ENCODE measurements at places on chromosomes 2 and 18.

DNA sequence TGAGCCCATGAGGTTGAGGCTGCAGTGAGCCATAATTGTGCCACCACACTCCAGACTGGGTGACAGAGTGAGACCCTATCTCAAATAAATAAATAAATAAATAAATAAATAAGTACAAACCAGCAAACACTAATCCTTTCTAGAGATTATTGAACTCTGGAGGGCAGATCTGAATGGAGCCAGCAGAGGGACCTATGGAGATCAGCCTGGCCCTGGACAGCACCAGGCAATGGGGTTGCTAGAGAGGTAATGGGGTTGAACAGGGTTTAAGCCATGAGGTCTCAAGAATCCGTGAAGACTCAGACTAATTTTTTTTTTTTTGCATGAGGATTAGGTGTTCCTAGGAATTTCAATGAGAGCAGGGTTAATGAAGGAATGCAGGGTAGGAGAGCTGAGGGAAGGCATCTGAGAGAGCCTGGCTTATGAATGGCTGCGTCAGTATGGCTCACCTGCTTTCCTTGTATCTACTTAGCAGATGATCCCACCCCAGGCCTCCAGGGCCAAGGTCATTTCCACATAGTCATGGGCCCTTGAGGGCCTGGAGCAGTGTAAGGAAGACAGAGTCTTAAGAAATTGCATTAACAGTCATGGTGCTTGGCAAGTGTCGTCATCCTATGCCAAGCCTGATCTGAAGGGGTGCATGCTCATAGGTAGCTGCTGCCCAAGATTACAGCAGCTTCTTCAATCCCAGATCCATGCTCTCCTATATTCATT is 34.6 kb upstream of the IL37 start:
- DNase-seq = no peak

DNA sequence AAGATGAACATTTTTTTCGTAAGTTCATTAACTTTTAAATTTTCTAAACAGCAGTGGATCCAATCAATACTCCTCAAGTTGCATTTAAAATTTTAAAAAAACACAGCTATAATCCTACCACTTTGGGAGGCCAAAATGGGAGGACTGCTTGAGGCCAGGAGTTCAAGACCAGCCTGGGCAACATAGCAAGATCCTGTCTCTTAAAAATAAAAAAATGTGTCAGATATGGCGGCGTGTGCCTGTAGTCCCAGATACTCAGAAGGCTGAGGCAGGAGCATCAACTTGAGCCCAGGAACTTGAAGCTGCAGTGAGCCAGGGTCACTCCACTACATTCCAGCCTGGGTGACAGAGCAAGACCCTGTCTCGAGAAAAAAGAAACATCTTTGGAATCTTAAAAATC is 59.8 kb upstream of the RNU4ATAC start:
- DNase-seq = no peak

- no peak for DNase-seq
Observed at GRCh38 chr2:179106342-179106675, 56.4 kb upstream of the CCDC141 start.

- DNase-seq = no peak
Observed at GRCh38 chr2:147683380-147683779, 161.4 kb upstream of the ACVR2A start.

DNA sequence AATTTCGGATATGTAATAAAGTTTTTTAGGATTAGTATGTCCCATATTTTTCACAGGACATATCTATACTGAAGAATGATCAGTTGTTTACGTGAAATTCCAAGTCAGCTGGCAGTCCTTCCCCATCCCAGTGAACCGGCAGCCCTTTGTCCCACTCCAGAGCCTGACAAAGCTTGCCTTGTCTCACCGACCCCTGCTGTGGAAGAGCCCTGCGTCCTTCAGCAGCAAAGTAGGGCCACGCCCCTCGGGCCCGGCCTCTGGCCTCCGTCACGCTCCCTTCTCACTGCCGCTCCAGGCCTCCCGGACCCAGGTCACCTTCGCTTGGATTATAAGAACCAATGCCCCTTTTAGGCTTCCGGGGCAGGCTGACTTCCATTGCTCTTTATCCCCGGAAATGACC is 89.8 kb upstream of the TGIF1 start:
- DNase-seq = no peak

DNA sequence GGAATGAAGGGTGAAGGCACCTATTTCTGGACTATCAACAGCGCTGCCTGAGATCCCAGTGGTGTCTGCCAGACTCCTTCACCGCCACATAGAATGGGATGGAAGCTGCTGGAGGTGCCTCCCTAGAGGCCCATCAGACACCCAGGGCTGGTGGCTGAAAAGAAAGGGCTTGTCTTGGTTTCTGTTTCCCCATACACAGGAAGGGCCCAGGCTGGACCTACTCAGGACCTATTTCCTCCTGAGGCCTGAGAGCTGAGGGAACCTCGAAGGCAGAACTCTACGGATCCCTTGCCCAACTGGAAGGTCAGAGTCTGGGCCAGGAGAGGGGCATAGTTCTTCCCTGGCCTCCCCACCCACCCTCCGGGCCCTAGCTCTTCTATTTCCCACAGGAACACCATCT is 2.9 kb upstream of the CLEC4F start:
- DNase-seq = no peak

DNA sequence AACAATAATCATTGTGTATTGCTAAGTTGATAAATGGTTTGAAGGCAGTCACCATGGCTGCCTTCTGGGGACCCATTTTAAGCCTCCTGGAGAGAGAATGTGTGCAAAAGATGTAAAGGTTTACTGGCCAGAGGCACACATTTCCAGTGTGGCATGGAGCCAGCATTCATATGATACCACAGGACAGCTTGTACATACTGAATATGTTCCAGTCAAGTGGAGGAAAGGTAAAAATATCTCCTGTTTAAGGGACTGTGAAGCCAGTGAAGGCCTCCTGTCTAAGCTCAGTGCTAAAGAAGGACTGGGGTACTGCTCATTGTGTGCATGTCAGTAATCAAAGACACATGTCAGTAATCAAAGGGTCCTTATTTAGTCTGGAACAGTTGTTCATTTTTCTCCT is 119.2 kb downstream of the BABAM2 start:
- DNase-seq = no peak

DNA sequence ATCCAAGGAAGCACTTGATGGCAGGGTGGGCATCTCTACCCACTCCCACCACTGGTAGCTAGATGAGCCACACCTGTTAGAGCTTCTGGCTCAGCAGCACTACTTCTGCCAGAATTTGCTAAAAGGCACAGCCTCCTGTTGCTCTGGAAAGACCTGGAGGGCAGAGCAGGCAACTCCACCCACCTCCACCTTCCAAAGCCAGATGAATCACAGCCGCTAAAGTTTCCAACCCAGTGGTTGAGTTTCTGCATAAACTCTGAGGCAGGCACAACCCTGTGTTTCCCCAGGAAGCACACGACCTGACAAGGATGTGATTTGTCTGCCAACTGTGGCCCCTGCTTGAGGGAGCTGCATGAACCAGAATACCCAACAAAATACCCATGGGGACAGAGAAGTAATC is 111.6 kb upstream of the GCFC2 start:
- DNase-seq = no peak

DNA sequence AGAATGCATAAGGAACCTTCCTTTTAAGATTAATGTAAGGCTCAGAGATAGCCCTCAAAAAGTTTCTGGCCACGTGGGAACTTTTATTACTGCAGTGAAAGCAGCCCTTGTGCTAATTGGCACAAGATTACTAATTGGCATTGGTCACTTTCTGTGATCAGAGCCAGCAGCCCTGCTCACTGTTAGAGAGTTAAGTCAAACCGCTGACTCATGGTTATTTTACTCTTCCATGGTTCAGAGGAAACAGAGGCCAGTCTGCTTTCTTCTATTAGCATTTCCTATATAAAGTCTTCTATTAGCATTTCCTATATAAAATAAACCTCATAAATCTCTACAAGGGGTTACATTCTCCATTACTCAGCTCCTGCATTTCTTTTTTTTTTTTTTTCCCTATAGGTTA is 1.5 kb upstream of the SLC35G4 start:
- no peak for DNase-seq

DNA sequence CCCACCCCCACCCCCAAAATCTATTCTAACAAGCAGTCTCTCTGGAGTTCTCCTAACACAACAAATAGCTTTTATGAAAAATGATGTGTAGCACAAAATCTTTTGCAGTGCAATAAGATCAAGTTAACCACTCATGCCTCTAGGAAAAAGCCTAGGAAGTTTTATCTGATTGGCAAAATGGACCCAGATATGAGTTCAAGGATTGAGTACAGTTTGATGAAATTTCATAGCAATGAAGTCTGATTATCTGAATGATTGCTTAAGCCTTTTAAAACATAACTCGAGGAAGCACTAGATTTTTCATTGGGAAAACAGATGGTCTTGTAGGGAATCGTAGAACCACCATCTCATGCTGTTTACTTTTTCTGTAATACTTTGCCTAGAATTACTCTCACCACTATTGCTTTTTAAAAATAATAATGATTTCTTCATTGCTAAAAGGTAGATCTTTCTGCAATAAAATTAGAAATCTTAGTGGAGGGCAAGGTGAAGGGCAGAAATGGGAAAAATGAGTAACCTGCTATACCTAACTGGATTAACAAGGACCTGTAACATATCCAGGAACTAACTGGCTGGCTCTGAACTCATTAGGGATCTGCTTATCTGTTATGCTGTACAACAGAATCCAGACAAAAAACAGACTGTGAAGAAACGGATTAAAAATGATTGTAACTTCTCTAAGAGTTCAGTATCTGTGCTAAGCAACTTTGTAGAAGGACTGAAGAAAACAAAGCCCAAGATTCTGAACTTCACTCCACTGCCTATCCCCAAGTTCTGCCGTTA is 73.7 kb upstream of the ETAA1 start:
- DNase-seq = no peak

- no peak for DNase-seq
Observed at GRCh38 chr2:26801328-26801727, 15.5 kb downstream of the CENPA start.

- DNase-seq = no peak
Observed at GRCh38 chr2:175630280-175631244, 371.5 kb downstream of the LNPK start.

DNA sequence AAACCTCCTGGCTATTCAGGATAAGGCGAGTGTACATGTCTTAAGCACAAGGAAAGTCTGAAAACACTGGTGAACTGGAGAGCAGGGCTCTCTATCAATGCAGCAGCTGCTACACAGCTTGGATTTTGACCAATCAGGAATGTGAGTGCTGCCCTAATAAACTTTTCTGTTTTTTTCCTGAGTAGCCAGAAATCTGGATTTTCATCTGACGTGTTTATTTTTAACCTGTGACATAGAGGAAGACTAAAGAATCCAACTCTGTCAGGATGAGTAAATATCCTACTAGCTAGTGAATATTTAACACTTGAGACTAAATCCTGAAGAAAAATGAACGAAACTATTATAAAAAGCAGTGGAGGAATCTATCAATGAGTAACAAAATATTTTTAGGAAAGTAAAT is 1638.9 kb downstream of the LRP1B start:
- no peak for DNase-seq

DNA sequence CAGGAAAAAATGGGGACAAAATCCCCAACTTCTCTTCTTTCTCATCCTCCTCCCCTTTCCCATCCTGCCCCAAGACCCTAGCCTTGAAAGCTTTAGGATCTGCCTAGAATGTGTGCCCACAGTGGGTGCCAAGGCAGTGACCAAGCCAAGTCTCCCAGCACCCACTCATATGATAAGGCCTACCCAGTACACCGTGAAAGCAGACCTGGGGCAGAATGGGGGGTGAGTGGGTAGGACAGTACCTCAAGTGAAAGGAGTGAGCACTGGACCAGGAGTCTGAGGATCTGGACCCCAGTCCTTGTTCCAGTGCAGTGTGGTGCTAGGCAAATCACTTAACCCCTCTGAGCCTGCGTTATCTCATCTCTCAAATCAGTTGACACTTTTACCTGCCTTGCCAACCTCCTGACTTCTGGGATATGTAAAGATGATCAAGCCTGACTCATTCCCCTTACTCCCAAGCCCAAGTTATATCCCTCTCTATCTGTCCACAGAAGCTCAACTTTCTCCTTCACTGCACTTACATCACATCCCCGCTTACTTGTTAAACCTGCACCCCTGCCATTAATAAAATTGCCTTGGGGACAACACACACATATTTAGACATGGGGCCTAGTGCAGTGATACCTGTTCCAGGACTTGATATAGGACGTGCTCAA is 109.7 kb downstream of the ATL2 start:
- DNase-seq = no peak

DNA sequence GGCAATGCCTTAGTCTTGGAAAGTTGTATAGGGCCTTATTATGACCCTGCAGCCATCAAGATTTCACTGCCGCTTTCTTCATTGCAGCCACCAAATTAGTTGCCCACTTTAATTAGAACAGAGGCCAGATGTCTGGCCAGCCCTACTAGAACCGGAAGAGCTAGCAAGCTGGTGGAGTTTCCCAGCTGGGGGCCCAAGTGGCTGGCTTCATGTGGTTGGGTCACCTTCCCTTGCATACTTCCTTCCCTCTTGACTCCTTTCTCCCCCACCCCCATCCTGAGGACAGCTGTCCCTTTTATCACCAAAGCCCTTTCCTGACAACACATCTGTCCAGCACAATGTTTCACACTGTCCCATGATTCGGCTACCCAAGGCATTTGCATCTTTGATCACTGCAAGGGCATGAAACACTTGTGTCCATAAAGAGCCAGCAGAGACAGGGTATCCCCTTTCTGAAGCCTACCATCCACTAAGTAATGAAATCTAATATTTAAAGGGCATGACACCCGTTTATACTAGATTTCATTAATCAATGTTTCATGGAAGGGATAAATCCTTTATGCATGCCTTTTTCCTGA is 187.2 kb downstream of the BCL11A start:
- no peak for DNase-seq

DNA sequence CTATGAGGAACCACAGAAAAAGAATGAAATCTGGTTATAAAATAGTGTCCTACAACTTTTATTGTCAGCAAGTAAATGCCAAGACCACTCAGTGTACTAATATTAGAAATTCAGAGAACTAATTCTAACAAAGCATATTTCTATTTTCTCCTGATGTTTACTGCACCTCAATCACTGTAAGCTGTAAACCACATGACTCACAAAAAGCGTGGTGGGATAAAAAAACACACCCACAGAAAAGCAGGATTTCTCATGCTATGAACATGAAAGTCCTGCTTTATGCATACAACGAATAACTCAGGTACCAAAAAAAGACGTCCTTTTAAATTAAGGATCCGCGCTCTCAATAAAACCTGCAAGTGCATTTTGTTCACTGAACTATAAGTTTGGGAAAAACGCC is 797 bp downstream of the TXNL4A start:
- DNase-seq = no peak

DNA sequence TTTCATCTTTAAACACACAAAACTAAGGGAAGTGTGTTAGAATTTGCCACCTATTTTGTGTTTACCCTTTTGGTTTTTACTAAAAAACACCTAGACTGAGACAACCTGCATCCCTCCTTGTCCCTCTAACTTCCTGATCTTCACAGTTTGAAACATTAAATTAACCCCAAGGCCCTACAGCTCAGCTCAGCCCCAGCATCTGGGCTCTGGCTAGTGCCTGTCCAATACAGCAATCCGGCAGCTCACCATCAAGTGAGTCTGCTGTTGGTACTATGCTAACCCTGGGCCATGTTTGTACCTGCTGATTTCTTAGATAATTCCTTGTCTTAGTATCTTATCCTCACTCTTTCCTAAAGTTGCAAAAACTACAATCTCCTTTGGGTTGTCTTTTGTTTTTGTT is 162.4 kb downstream of the DSEL start:
- DNase-seq = no peak
